ENCODE measurements at places on chromosomes 5 and 9.

DNA sequence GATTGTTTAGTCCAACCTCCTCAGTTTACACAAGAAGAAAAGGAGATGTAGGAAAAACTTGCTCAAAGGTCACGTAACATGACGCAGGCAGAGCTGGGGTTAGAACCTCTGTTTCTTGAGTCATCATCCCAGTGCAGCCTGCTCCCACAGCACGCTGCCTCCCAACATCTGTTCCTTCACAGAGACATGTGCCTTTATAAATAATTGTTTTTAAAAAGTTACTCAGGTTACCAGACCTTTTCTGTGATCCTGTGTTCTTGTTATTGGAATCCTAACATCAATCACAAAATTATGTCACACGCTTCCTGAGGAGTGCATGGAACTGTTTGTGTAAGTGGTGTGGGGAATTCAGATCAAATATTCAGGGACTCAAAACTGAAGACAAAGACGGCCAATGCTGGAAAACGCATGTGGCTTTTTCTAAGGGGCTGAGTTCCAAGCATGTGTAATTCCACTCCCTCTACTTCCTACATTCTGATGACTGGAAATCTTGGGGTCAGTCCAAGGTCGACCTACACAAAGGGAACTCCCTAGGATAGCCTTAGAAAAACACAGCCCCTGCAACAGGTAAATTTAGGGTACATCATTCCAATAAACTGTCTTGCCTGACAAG lies 184.3 kb downstream of the TSSK1B start:
- H3K4me1 ChIP-seq: peaks cover 22% of the 10 kb centered on the region
- H3K36me3 ChIP-seq: peaks cover 35% of the 10 kb centered on the region
- H3K27me3 ChIP-seq: no peaks in the 10 kb centered on the region
- no peak overlapping the region for H3K27ac ChIP-seq
- DNase-seq: no peak

GRCh38 chr5:64505769-64506566 lies at the start of gene RGS7BP:
TSS of gene RGS7BP (plus strand) at chr5:64506015. CDS start at chr5:64506625, 610 bp downstream.
- H3K4me1 ChIP-seq: peaks cover 3% of the 10 kb centered on the region
- DNase-seq: peak; percentile 91
- H3K36me3 ChIP-seq: no peaks in the 10 kb centered on the region
- no peak within 1 kb of the TSS for H3K27ac ChIP-seq
- H3K4me3 ChIP-seq: peak within 1 kb of the TSS; percentile 84
- peaks cover 71% of the 10 kb centered on the region for H3K27me3 ChIP-seq

- H3K4me3 ChIP-seq: no peak overlapping the region
- no peaks in the 10 kb centered on the region for H3K4me1 ChIP-seq
- H3K27ac ChIP-seq: no peak overlapping the region
- H3K36me3 ChIP-seq: no peaks in the 10 kb centered on the region
Observed at GRCh38 chr9:3137347-3137695, 293.4 kb upstream of the PUM3 start.

DNA sequence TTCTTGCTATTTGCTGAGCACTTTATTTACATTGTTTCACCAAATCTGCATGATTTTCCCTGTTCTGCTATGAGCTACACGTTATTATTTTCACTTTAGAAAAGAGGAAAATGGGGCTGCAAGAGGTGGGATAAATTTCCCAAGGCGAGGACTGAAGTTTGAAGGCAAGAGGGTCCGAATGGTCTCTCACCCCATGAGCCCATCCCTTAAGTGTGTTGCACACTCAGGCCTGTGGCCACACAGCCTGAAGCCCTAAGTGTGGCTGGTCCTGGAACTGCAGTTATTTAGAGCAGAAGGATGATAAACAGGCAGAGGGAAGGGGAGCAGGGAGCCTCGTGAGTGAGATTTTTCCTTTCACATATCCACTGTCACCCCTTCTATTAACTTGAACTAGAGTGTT lies 7.8 kb downstream of the PDE8B start:
- no peak overlapping the region for H3K4me3 ChIP-seq
- no peak overlapping the region for H3K27ac ChIP-seq
- H3K27me3 ChIP-seq: peaks cover 22% of the 10 kb centered on the region
- H3K4me1 ChIP-seq: no peaks in the 10 kb centered on the region
- no peaks in the 10 kb centered on the region for H3K36me3 ChIP-seq

GRCh38 chr5:181163487-181164075 lies 16.2 kb downstream of the OR2V2 start:
- H3K36me3 ChIP-seq: no peaks in the 10 kb centered on the region
- DNase-seq: peak; percentile 74
- H3K4me1 ChIP-seq: no peaks in the 10 kb centered on the region
- no peak overlapping the region for H3K27ac ChIP-seq

GRCh38 chr5:173612948-173613347 lies 3.5 kb downstream of the BOD1 start:
- no peak overlapping the region for H3K27ac ChIP-seq
- peaks cover 5% of the 10 kb centered on the region for H3K4me1 ChIP-seq
- H3K4me3 ChIP-seq: peak overlapping the region; percentile 98
- H3K36me3 ChIP-seq: peaks cover 58% of the 10 kb centered on the region

GRCh38 chr5:161299053-161299452 lies 247.5 kb downstream of the GABRB2 start:
- no peak overlapping the region for H3K27ac ChIP-seq
- no peaks in the 10 kb centered on the region for H3K36me3 ChIP-seq
- H3K4me3 ChIP-seq: no peak overlapping the region
- peaks cover 3% of the 10 kb centered on the region for H3K4me1 ChIP-seq
- DNase-seq: no peak

DNA sequence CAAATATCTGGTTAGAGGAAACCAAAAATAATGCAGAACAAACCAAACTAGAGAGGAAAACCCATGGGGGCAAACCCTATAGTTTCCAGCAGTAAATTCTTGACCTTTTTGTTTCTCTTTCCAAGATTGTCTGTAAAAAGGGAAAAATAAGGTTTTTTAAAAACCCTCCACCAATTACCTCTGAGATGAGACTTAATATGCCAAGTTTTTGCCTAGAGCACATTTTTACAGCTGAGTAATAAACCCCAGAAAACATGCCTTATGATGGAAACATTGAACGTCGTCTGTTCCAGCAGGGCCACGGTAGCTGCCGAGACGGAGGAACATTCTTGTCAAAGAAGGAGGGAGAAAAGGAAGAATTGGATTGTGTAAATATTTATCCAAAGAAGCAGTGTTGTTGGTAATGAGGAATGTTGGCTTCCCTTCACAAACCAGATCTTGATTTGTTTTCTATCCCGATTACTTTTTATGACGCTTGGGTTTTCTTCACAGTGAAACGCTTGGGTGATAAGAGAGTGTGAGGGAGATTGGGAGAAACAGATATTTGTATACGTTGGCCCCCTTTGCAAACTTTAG lies 17.3 kb upstream of the MSX2 start:
- DNase-seq: no peak
- H3K4me1 ChIP-seq: peaks cover 2% of the 10 kb centered on the region
- peaks cover 10% of the 10 kb centered on the region for H3K27me3 ChIP-seq
- no peak overlapping the region for H3K4me3 ChIP-seq

DNA sequence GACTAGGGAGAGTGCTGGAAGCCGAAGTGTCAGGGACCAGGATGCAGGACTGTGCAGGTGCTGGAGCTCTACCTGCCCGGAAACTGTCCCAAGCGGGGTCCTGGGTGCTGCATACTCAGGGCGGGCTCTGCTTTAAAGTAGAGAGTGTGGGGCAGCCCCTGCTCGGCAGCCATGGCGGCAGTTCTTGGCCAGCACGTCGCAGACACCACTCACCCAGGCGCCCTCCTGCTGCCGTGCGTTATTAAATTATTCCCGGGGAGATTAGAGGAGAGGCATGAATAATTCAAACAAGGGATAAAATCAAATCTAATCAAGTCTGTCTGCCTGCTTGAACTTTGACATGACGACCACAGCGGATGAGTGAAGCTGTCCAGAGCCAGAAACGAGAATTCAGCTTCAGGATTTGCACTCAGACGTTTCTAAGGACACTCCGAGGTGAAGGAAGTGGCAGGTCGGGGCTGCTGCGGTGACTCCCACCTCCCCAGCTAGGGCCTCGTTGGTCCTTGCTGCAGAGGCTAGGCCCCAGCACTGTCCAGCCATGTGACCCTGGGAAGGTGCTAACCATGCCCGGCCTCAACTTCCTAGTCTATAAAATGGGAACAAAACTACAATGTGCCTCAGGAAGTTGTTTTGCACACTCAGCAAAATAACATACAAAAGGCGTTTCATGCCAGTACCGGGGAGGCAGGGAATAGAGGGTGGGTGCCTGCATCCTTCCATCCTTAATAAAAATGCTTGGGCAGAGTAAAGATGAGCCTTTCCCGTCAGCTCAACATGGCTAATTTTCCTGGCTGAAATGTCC lies 91.3 kb upstream of the ADAMTS2 start:
- H3K27ac ChIP-seq: no peak overlapping the region
- no peaks in the 10 kb centered on the region for H3K4me1 ChIP-seq
- no peak for DNase-seq
- no peaks in the 10 kb centered on the region for H3K36me3 ChIP-seq

Measured in endodermal cell (in vitro differentiated cells).